NK-92 treated with Interleukin-12 subunit alpha and Interleukin-12 subunit beta, amount 100 ng/mL, for 24 hours (cell line): ENCODE measurements at places on chromosomes 6 and 20.

GRCh38 chr20:58874469-58874868 is 22.0 kb downstream of the GNAS start:
- DNase-seq = no peak

DNA sequence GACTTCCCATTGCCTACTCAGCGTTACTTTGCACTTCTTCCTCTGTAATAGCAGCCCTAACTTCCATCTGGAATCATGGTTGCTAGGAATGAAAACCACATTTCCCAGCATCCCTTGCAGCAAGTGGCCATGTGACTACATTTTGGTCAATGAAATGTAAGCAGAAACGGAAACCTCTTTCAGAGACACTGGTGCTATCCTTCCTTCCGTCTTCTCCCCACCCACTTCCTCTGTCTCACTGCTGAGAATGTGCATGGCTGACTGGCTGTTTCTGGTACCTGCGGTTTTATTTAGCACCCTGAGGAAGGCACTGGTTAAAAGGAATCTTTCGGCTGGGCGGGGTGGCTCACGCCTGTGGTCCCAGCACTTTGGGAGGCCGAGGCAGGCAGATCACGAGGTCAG is 107.4 kb downstream of the SCML4 start:
- peak; percentile 67 for DNase-seq

DNA sequence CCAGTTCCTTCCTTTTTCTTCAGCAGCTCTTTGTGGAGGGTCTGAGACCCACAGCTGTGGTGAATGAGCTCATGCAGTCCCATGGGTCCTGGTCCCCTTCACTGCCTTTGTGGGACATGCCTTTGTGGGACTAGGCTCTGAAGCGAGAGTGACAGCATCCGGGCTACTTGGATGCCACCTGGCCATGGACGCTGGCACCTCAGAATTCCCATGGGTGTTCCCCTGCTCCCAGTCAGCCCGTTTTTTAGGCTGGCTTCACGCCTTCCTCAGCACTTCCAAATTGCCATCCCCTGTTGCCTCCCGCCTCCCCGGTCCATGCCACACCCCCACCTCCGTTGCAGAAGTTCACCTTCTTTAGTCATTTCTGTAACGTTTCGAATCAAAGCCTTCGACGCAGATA is 45.1 kb downstream of the RAMACL start:
- DNase-seq = no peak

- DNase-seq = no peak
Measured at GRCh38 chr6:96469312-96469711, 52.3 kb upstream of the UFL1 start.

GRCh38 chr6:46893648-46894047 is 28.1 kb downstream of the ADGRF5 start:
- no peak for DNase-seq

GRCh38 chr6:142478117-142478516 is 176.3 kb downstream of the ADGRG6 start:
- DNase-seq = peak; percentile 15

- no peak for DNase-seq
Measured at GRCh38 chr6:47457370-47457769, 20.2 kb upstream of the CD2AP start.

GRCh38 chr20:14861028-14861699 is 523.8 kb upstream of the FLRT3 start:
- no peak for DNase-seq

DNA sequence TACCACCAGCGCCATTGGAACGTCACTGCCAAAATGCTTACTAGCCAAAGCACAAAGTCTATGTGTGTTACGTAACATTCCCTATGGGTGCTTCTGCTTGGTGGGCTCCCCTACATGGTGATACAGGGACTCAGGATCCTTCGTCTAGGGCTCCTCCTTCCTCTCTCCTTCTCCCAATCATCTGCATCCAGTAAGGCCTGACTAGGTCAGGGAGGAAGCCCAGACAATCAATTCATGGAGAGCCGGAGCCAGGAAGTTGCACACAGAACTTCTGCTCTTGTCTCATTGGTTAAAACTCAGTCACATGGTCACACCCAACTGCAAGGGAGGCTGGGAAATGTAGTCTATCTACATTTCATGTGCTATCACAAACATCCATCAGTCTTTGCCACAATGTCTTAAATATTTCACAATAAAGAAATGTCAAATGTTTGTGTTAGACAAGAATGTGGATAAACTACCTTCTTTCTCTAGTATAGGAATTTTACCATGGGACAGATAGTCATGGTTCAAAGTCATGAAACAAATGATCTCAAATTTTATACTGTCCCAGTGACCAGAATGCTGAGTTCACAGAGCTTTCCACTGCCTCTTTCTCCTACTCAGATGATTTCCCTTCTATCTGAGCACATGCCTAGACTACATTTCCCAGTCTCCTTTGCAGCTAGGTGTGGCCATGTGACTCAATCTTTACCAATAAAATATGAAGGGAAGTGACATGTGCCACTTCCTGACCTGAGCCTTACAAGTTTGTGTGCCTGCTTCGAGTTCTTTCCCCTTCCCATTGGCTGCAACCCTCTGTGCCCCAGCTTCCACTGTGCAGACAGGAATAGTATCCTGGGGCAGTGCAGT is 9.3 kb upstream of the KCNK15 start:
- no peak for DNase-seq

DNA sequence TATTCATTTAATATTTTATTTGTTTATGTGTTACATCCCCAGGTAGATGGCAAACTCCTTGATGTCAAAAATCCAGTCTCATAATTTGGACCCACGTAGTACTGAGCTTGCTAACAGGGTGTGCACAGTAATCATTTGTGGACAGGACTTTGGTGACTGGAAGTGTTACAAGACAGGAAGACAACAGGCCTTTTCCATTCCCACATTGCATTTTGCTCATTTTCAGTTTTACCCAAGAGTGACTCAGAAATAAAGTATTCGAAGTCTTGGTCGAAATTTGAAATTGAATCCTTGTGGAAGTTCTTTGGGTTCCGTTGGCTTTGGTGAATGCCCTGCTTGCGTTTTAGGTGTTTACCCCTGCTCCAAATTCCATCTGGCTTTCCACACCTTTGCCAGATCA is 63.0 kb upstream of the THBS2 start:
- no peak for DNase-seq

GRCh38 chr6:11309947-11310665 is 77.6 kb upstream of the NEDD9 start:
- no peak for DNase-seq

DNA sequence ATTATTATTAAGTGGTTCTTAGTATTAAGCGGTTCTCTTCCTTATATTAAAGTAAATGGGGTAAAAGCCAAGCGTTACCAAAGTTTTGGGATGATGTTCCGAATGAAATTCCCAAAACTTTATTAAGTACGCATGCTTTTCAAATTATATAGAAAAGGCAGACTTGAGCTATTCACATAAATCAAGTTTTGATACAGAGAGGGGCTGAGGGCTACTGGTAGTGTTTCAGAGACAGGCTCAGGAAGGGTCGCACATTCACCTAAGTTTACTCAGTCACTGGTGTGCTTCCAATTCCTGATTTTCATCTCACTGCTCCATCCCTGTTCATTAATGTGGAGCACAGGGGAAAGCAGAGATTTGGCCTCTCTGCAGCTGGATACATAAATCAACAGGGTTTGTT is 652.2 kb downstream of the QKI start:
- DNase-seq = no peak

DNA sequence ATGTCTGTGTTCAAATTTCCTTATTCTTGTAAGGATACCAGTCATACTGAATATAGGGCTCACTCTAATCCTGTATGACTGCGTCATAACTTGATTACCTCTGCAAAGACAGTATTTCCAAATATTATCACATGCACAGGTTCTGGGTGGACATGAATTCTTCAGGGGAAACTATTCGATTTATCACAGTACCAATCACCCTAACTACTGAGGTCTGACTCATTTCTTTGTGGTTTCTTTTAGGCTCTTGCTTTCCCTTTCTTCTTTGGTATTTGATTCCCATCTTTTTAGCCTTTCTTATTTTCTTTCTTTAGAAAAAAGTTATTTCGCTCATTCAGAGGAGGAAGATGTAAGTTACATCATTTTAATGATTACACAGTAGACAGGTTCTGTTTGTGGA is 40.3 kb upstream of the TBX18 start:
- DNase-seq = no peak

DNA sequence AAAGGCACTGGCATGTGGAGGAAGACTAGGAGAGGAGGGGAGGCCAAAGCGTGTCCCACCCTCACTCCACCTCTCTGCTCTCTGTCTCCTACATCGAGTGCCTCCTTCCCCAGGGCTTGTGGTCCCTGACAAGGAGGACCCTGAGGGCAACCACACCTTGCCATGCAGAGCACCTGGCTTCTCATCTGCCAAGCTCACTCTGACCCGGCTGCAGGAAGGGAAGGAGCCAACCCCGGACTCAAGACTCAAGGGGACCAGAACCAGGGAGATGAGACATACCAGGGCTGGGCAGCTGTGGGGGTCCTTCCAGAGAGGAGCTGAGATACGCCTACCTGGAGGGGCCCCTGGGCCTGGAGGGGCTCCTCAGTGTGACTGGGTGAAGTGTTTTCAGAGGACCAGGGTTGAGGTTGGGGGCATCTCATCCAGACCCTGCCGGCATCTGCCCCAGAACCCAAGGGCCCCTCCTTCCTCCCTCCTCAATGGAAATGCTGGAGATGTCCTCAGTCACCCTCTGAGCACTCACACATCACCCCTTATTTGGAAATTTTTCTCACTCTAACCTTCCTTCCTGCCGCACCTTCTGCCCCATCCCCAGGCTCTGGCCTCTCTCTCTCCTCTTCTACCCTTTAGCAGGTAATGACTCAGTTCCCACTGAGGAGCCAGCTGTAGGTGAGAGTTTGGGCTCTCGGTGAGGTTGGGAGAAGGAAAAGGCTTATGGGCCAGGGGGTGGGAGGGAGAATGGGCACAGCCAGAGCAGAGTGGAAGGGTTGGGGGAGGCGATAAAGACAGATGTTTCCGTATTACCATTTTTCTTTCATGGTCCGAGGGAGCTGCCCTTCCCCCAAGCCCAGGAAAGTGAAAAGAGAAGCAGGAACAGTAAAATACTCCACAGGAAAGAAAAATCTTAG is 32.0 kb upstream of the POU5F1 start:
- peak; percentile 26 for DNase-seq

DNA sequence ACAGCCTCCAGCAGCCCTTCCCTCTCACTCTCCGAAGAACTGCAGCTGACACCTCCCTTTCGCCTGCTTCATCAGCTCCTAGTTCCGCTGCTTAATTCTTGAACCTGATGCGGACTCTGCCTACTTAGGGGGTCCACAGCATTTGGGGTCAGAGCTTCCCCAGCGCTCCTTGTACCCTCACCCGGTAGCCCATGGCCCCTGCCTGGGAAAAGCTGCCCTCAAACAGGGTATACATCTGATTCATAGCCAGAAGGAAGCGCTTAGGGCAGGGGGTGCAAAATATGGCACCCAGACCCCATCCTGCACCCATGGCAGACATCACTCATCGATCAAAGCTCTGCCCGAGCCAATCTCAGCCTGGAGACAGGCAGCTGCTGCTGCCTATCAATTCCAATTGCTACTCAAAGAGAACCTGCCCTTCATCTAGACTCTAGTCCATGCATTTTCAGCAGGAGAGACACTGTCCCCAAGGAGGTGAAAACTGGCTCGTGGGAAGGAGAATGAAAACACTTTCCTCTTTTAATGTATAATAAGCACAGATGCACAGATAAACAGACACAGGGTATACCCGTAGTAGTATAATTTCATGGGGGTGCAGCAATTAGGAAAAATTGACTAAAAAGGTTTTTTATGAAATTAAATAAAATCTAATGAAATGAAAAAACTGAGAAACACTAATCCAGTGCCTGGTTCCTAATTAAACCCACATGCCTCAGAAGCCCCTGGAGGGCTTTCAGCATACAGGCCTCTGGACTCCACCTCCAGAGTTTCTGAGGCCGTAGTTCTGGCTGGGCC is 194.8 kb downstream of the PREX1 start:
- DNase-seq = no peak

GRCh38 chr6:170297576-170298330 is 6.9 kb upstream of the DLL1 start:
- DNase-seq = no peak

GRCh38 chr6:124119596-124119995 is 315.9 kb downstream of the NKAIN2 start:
- no peak for DNase-seq

GRCh38 chr6:142881761-142882160 is 63.2 kb downstream of the HIVEP2 start:
- DNase-seq = no peak

DNA sequence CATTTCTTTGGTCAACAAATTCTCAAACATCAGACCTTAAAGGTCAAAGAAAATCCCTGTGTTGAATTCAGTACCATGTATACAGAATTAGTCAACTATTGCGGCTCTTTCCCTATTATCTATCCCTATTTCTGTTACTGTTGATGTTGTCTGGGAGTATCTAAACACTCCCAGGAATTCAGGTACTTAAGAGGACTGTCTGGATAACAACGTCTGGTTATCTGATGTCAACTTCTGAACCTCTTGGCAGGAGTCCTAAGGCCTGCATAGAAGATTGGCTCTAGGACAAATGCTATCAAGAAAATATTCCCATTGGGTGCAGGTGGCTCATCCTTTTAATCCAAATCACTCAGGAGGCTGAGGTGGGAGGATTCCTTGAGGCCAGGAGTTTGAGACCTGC is 255.6 kb downstream of the KHDC1L start:
- no peak for DNase-seq

DNA sequence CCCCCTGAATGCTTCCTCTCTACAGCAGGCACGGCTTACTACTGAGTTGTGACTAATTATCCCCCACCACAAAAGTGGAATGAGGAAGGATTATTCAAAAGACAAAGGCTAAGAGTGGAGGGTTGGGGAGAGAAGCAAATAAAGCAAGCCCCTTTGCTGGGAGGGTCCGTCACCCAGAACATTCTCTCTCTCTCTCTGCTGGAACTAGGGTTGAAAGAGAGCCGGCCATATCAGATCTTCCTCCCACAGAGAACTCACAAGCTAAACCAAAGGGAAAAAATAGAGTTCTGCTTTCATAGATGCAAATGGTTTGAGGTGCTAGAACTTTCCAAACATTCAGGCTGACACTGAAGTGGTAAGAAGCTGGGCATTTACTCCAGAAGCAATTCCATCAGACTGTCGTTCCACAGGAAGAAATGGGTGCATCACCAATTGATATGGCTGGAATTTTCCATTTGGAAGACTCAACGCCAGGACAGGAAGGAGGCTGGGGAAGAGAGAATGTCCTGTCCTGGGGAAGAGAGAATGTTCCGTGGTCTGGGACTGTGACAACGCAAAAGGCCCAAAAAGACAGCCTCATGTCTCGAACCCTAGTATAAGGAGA is 7.9 kb downstream of the ZMYND8 start:
- no peak for DNase-seq

DNA sequence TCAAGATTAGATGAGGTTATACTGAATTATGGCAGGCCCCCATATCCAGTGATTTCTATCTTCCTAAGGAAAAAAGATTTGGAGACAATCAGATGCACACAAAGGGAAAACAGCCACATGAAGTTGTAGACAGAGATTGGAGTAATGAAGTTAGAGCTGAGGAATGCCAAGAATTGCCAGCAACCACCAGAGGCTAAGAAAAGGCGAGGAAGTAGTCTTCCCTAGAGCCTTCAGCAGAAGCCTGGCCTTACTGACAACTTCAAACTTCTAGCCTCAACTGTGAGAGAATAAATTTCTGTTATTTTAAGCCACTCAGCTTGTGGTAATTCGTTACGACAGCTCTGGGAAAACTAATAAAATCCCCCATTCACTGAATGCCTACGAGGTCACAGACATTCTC is 473.9 kb downstream of the COL12A1 start:
- DNase-seq = no peak

GRCh38 chr6:35048631-35049083 is 92.5 kb downstream of the TCP11 start:
- no peak for DNase-seq

- no peak for DNase-seq
Measured at GRCh38 chr6:28446818-28447511, 3.7 kb upstream of the ZSCAN23 start.
